Activated naive CD4-positive, alpha-beta T cell treated with anti-CD3 and anti-CD28 coated beads for 36 hours (primary cell): ENCODE measurements at places on chromosomes 6 and 20.

- H3K27ac ChIP-seq, result no peak overlapping the region
- H3K4me3 ChIP-seq, result no peak overlapping the region
- no peak for DNase-seq
- no peaks in the 10 kb centered on the region for H3K27me3 ChIP-seq
- H3K4me1 ChIP-seq, result no peaks in the 10 kb centered on the region
Measured at GRCh38 chr20:14986026-14986655, 648.7 kb upstream of the FLRT3 start.

DNA sequence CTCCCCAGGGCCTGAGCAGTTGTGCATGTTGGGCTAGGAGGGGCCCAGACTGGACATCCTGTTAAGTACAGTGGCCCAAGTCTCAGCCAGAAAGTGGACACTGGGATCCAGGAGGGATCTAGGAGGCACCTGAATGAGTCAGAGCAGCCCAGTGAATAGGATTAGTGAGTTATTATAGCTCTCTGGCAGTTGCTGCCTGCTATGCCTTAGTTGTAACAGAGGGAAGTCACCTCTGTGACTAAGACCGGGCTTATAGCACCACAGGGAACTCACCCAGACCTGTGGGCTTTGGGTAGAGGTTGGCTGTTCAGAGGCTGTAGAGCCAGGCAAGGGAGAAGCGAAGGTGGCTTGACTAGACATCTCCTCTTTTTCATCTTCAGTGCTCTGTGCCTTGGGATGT lies 39.0 kb upstream of the AAR2 start:
- H3K27ac ChIP-seq, result no peak overlapping the region
- H3K4me1 ChIP-seq, result no peaks in the 10 kb centered on the region
- H3K27me3 ChIP-seq, result no peaks in the 10 kb centered on the region

DNA sequence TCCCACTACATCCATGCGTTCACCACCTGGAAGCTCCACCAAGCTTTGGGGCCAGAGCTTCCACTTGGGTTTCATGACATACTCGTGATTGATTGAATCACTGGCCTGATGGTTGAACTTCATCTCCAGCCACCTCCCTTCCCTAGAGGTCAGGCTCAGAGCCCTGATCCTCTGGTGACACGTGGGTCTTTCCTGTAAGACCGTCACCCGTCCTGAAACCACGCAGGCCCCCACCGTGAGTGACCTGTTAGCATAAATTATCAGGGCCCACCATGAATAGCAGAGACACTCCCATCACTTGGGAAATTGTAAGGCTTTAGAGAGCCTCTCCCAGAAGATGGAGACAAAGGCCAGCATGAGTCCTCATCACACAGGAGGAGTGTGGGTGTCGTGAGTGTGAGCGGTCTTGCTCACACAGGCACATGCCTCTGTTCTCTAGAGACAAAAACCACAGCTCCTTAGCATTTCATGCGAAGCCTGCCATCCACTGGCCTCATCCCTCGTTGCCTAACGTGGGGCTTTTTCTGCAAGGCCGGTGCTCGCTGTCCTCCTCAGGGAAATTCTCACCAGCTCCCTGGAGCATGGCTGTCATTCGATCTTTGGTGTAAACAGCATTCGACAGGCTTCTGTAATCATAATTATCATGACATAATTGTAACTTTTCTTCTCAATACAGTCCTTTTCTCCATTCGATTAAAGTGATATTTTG lies 65.1 kb upstream of the DUSP22 start:
- H3K4me3 ChIP-seq, result no peak overlapping the region
- no peaks in the 10 kb centered on the region for H3K36me3 ChIP-seq
- H3K27ac ChIP-seq, result peak overlapping the region; percentile 95
- peak; percentile 60 for DNase-seq
- H3K4me1 ChIP-seq, result peaks cover 65% of the 10 kb centered on the region

DNA sequence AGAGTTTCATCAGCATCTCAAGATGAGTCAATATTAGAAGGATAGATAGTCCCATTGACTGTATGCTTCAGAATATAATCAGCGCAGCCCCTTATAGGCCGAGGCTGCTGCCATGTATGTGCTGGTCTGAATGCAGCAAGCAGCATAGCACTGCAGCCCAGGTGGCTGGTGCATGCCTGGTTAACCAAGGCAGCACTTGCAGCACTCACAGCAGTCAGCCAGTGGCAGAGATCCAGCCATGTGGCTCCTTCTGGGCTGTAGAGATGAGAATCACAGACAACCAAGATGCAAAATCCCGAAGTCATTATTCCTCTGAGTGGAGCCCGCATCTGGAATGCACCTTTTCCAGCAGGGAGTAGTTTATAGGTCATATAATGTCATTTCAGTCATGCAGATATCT lies 251.9 kb downstream of the UST start:
- H3K4me1 ChIP-seq, result peaks cover 8% of the 10 kb centered on the region
- no peak overlapping the region for H3K4me3 ChIP-seq
- no peaks in the 10 kb centered on the region for H3K27me3 ChIP-seq
- H3K36me3 ChIP-seq, result peaks cover 3% of the 10 kb centered on the region
- no peak for DNase-seq

DNA sequence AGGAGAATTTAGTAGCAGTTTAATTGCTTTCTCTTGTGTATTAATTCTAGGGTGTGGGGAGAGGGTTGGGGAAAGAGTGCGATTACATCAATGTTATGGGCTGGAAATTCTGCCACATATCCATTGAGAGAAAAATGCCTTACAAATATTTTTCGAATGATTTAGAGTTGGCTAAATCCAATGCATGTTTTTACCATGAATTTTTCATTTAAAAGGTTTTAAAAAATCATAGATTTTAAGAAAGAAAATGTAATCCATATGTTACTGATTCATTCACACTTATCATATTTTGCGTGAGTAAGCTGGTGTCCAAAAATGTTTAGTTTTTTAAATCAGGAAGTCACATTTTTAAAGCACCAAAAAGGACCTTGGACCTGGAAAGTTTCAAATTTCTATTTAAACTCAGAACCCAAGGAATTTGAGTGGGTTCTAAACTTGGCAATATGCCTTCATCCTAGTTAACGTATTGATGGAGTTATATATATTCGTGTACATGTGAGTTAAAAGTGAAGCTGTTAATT lies 627.4 kb upstream of the CITED2 start:
- H3K36me3 ChIP-seq, result no peaks in the 10 kb centered on the region
- H3K27ac ChIP-seq, result no peak overlapping the region
- no peaks in the 10 kb centered on the region for H3K4me1 ChIP-seq
- H3K4me3 ChIP-seq, result no peak overlapping the region
- peaks cover 4% of the 10 kb centered on the region for H3K27me3 ChIP-seq

DNA sequence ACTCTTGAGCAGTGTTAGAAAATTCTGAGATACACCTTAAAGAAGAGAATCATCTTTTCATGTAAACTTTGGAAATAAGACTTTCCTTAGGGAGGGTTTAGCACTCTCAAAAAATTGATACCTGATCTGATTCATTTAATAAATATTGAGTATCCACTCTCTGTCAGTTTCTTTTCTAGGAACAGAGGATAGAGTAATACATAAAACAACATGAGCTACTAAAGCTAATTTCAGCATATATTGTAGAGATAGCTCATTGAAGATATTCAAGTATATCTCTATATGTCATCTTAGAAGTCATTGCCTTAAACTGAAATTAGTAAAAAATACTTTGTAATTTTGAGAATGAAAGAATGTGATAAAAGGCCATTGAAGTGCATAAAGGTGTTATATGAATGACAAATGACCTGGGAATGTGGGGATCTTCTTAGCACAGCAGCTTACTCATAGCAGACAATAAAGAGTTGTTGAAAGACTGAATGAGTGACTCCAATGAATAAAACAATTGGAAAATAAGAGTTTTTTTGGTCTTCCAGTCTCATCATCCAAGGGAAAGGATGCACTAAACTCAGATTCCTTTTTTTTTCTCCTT lies 29.2 kb downstream of the RHAG start:
- H3K27ac ChIP-seq, result no peak overlapping the region
- no peak overlapping the region for H3K4me3 ChIP-seq
- DNase-seq, result no peak
- no peaks in the 10 kb centered on the region for H3K4me1 ChIP-seq
